ENCODE measurements at places on chromosomes 3 and 15. TPM values are rescaled to one million over a fixed set of nuclear protein-coding genes. Genes with fewer than 3 reads are reported as not detected.

The TSEN2 gene
- 15.3 TPM for total RNA-seq

GRCh38 chr3:12423918-12424630 is 60.2 kb upstream of the TSEN2 start:
- DNase-seq, result peak; percentile 36

DNA sequence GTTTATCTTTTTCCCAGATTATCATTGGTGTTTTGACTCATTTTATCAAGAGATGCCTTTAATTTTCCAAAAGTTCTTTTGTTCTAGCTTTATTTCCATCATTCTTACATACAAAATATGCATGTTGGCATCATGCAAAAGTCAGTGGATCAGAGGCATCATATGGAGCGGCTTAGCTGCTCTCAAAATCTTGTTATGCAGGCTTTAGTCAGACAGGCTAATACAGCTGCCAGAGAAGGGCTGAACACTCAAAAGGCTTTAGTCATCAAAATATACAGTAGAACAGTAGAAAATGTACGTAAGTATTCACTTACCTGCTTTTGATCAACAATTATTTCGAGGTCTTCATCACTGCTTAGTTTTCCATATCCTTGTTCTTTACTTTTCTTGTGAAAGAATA is 65.5 kb downstream of the PEX5L start:
- no peak for DNase-seq

DNA sequence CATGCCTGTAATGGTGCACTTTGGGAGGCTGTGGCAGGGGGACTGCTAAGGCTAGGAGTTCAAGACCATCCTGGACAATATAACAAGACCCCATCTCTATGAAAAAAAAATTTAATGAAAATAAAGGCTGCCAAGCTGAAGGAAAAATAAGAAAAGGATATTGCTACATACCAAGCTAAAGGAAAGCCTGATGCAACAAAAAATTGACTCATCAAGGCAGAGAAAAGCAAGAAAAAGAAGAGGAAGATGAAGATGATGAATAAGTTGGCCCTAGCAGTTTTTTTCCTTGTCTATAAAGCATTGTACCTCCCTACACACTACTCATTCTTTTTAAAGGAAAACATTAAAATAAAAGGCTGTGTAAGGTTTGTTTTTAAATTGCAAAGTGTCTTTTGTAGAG is 441.9 kb upstream of the MDFIC2 start:
- no peak for DNase-seq

DNA sequence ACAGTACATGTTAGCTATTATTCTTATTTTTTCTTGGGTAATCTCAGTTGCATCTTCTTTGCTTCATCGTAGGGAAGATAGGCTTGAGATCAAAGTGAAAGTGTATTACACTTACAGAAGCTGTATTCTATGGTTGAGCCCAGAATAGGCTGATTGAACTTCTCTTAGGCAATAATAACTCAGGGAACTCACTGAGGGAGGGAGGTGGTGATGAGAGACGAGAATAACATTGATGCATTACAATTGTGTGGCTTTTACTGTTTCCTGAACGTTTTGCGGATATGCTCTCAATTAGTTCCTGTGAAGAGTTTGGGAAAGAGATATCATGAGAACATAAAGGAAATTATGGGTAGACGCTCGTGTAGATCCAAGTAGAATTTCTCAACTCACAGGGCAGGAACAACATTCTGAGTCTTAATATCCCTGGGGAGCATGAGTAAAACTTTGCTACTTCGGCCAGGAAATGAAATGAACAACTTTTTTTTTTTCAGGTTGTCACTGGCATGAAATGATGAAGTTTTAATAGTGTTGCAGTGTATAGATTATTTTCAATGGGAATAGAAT is 302.2 kb downstream of the TUSC7 start:
- DNase-seq, result no peak

The SLC22A14 gene
- 0.13 TPM for total RNA-seq

The SENP8 gene
- total RNA-seq, result 3.6 TPM

- DNase-seq, result peak; percentile 87
Observed at GRCh38 chr15:67109141-67110034, 44.0 kb downstream of the SMAD3 start.
